NAMALWA (cell line): ENCODE measurements at places on chromosomes 12 and 14.

GRCh38 chr14:104694991-104695659 is 5.7 kb downstream of the INF2 start:
- no peak for DNase-seq

DNA sequence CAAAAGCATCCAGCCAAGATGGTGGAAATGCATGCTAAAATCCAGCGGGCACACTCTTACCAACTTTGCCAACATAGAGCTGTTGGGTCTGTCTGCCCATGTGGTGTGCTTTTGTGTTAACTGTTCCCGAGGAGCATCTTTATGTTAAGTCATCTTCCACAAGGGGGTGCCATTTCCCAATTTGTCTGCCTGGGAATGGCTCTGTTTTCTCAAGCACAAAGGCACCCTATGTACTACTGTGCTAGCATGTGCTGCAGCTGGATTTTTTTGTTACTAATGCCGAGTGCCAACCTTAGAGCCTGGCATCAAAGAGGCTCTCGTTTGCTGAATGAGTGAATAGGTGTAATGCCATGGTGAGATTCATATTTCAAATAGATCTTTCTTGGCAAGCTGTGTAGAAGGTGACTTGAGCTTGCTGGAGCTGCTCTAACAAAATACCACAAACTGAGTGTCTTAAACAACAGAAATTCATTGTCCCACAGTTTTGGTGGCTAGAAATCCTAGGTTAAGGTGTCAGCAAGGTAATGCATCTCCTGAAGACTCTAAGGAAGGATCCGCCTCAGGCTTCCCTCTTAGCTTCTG is 74.3 kb downstream of the TRHDE start:
- peak; percentile 85 for DNase-seq

- DNase-seq: no peak
Observed at GRCh38 chr12:60947533-60947932, 1312.7 kb upstream of the USP15 start.

GRCh38 chr14:50366115-50366514 is 30.6 kb downstream of the CDKL1 start:
- DNase-seq: no peak

DNA sequence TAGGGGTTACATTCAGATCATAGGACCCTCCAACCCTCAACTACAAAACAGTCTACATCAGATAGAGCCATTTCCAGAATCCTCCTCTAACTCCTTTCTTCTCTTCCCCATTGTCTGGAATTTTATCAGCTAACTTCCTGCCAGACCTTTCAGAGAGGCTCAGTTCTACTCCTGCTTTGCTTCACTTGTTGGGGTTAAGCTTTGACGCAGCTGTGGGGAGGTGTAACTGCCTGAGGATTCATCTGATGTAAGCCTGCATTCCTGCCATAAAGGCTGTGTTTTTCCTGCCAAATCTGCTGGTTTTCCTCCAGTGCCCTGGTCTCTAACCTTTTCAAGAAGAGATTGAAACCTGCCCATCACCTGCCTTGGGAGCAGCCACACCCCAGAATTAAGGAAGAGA is 16.9 kb downstream of the DHRS2 start:
- no peak for DNase-seq

GRCh38 chr12:114762490-114763110 is 78.6 kb upstream of the TBX3 start:
- DNase-seq: no peak

- no peak for DNase-seq
Observed at GRCh38 chr12:53967421-53967925, 5.5 kb upstream of the HOXC11 start.

DNA sequence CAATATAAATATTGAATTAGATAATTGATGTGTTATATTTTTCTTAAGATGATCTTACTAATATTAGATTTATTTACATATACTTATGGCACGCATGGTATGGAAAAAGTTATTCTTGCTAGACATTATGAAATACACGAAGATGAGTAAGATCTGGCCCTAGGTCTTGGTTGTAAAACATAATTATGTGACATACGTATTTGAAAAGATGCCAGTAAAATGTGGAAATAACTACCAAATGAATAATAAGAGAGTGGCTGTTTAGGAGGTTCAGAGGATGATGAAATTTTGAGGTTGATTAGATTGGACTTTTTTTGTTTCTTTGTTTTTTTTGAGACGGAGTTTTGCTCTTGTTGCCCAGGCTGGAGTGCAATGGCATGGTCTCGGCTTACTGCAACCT is 41.3 kb downstream of the FANCM start:
- DNase-seq: no peak

GRCh38 chr12:4440187-4440941 is 5.3 kb downstream of the FGF6 start:
- no peak for DNase-seq

- DNase-seq: no peak
Observed at GRCh38 chr12:103969391-103969790, 3.7 kb downstream of the TDG start.

- DNase-seq: peak; percentile 46
Observed at GRCh38 chr14:71403656-71404055, 496.4 kb downstream of the PCNX1 start.

DNA sequence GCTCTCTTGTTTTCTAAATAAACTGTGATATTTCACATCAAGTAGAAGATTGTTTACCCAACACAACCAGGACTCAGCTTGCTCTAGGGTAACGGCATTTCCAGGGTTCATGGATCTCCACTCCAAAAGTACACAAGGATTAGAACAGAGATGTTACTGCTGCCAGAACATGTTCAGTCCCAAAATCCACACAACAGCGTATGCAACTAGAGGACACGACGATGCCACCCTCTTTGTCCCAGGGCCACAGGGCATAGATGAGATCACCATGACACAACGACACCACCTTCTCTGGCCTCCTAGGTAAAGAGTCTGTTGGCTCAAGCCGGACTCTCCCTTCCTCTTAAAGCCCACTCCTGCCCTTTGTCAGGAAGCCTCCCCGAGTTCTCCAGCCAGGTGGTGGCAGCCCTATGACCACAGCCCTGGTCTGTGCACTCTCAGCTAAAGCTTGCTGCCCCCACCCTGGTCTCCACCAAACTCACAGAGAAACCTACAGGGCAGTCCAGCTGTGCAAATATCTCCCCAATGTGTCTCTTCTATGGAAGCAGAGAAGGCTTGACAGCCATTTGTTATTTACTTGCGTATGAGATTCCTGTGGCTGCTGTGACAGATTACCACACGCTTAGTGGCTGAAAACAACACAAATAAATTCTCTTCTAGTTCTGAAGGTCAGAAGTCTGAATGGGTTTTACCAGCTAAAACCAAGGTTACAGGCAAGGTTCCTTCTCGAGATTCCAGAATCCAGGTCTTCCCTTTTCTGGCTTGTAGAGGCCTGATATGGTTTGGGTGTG is 10.3 kb downstream of the CLMN start:
- no peak for DNase-seq

- DNase-seq: peak; percentile 95
Observed at GRCh38 chr14:58331111-58331510, 32.8 kb downstream of the ARID4A start.

DNA sequence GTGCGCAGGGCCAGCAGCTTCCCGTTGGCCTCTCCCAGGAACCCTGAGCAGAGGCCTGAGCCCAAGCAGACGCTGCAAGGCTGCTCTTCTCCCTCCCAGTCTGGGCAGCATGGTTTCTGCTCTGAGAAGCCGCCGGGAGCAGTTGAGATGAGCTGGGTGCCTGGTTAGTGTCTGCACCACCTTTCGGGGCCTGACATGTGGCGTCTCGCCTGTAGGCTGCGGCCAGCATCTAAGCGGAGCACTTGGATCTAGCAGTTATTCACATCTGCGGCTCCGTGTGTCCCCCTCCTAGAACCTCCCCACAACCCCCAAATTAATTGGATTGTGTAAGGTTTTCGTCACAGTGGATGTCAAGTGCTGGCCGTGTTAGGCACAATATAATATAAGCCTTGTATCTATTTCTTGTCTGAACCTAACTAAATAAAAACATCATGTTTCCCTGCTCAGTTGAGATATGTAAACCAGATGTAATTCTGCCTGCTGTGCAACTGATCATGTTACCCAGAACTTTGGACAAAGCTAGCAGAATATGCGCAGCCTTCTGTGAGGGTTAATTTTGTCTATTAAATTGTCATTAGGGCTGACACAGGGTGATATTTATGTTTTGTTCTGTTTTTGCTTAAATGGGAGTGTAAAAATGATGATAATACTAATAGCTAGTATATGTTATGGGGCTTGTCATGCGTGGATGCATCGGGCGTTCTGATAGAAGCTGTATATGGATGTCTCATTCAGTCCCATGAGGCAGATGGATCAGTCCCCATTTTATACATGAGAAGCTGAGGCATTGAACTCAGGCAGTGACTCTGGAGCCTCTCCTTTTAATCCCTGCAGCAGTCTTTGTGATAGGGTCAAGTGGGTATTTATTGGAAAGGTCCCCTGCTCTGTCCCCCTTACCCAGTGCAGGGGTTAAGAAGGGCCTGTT is 45.8 kb downstream of the ELK3 start:
- DNase-seq: no peak

DNA sequence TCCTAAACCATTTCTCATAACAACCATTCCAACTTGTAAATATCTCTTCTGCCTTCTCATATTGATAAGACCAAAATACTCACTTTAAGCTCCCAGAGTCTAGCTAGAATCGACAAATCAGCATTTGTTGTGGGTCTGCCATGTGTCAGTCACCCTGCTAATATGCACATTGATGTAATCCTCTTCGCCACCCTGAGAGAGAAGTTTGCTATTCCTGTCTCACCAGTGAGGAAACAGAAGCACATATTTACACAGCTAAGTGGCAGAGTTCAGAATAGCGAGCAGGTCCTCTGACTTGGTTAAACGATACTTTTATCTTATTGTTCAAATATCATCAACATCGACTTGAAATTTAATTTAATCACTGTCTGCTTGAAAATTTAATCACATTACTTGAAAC is 142.1 kb downstream of the ANO4 start:
- DNase-seq: no peak

- no peak for DNase-seq
Observed at GRCh38 chr12:57085999-57086492, 2.9 kb upstream of the NAB2 start.

DNA sequence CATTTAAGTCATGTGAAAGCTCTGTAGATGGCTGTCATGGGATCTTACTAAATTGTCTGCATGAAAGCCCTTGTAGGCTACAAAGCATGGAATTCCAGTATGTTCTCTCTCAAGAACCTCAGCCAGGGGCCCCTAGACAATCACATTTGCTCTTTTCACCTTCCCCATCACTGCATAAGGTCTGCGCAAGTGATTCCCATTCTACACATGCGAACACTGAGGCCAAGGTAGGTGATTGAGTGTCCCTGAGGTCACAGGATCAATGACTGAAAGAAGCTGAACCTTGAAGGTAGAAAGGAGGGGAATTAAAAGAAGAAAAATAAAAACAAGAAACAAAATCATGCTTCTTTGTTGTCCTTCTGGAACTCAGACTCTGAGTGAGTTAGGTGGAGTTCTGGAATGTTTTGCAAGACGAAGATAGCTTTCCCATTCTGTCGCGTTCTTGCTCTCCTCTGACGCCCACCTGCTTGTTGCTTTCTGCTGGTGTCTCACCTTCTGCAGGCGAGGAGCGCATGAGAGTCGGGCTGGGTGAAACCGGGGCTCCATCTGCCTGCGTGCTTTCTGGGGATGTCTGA is 79.9 kb downstream of the SPRING1 start:
- no peak for DNase-seq

GRCh38 chr12:27332714-27333402 is at the start of gene BMAL2:
BMAL2 (plus strand) TSS chr12:27332836; CDS start chr12:27333073, 237 bp downstream.
- DNase-seq: peak; percentile 36

- DNase-seq: no peak
Observed at GRCh38 chr12:44509471-44509870, 366.6 kb downstream of the NELL2 start.

- no peak for DNase-seq
Observed at GRCh38 chr14:40367717-40368116, 935.5 kb upstream of the FBXO33 start.

DNA sequence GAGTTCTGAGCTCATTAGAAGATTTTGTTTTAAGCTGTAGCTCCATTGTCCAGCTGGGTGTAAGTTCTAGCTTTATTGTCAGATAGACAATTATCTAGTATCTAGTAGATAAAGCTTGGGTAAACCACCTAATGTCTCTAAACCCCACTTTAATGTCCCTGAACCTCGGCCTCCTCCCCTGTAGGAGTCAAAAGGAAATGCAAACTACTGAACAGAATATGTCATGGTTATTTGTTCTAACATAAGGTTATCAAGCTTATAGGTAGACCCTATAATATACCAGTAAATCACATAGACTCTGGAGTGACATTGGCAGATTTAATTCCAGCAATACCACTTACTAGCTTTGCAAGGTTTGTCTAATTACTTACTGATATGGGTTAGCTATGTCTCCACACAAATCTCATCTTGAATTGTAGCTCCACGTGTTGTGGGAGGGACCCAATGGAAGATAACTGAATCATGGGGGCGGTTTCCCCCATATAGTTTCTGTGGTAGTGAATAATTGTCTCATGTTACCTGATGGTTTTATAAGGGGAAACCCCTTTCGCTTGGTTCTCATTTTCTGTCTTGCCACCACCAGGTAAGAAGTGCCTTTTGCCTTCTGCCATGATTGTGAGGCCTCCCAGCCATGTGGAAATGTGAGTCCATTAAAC is 29.4 kb downstream of the BCAT1 start:
- DNase-seq: no peak

- peak; percentile 89 for DNase-seq
Observed at GRCh38 chr12:52327052-52327829, 6.0 kb upstream of the KRT83 start.

DNA sequence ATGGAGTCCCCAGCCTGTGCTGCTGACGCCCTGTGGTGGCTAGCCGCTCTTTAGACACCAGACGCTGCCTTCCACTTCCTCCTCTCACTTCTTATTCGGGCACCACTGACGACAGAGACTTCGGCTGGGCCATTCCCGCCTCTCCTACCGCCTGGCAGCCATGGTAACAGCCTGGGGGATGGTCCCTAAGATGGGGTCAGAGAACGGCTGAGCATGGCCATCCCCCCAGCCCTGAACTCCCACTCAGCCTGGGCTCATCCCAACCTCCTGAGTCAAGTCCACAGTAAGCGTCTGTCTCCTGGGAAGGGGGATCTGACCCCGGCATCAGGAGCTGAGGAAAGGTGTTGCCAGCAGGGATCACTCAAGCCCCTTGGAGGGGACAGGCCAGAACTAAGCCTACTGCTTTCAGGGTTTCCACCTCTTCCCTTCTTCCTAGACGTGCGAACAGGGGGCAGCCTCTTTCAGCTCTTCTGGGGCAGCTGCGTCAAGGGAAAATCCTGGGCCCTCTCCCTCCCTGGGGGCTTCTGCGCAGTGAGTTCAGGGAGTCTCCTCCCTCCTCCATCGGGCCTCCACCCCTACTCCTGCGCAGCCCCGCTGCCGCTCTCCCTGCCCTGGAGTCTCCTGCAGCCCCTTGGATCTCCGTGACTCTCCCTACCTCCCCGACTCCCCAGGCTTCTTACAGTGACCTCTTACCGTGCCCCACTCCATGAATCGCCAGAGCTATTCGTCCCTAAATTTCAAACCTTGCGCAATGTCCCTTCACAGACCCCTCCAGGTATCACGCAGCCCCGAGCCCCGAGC is 643 bp upstream of the TAMALIN start:
- DNase-seq: peak; percentile 28
